ENCODE measurements at places on chromosomes 16 and 17.

- no peak for DNase-seq
These were observed 302.7 kb upstream of the CCL2 start for GRCh38 chr17:33952425-33952824.

DNA sequence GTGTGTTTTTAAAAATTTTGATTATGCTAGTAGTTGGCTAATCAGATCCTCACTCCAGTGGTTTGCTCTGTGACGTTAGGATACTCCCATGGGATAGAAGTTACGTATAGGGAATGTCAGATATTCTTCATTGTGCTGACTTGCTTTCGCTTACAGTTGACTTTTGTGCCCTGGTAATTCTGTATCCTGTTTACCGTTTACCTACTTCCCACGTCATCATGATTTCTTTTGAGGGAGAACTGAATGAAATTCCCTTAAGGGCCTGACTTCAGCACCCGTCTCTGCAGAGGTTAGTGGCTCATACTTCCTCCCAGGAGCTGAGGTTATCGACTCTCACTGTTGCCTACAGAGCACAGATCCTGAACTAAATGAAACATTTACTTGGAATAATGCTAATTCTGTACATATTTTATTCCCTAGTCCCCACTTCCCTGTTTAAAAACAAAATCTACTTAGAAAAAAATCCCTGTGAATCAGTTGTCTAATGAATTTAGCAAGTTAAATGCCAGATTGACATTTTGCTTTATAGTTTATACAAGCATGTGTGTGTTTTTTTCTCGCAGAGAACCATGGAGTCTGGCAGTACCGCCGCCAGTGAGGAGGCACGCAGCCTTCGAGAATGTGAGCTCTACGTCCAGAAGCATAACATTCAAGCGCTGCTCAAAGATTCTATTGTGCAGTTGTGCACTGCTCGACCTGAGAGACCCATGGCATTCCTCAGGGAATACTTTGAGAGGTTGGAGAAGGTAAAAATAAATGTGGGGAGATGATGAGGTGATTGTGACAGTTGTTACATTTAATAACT is 2.8 kb downstream of the PRKAR1A start:
- no peak for DNase-seq

DNA sequence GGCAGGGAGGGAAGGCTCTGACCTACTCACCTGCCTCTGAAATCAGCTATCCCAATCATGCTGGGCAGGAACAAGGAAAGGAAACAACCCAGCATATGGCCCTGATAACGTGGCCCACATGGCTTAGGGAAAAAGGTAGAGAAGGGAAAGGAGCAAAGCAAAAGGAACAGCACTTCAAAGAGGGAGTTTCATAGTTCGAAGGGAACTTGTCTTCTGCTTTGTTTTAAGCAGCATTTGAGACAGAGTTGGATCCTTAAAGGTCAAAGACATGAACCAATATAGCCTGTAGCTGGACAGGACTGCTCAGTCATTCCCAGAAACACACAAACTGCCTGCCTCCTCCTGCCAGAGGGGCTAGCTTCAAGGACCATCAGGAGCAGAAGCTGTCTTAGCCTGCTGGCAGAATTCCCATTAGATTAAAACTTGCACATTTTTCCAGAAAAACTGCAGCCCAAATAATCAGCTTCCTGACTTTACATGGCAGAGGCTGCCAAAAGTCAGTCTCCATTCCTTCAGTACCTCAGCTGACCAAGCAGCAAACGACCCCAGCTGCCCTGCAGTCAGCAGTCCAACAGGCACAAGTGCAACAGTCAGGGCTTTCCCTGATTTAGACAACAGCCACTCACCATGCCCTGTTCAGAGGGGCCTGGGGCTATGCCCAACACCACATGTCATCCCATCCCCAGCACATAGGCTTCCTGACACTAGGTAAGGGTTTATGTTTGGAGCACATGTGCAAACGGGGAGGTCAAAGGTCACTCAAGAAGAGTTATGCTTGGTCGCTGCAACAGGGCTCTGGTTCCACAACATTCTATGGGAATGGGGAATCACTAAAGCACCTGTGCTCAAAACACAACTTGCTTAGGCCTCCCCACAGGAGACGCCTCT is 32.5 kb downstream of the RANBP10 start:
- DNase-seq = no peak

GRCh38 chr16:47198180-47198575 is 54.4 kb upstream of the NETO2 start:
- no peak for DNase-seq
